Fibroblast of villous mesenchyme (primary cell): ENCODE measurements at places on chromosomes 6 and 20. TPM values are rescaled to one million over a fixed set of nuclear protein-coding genes. Genes with fewer than 3 reads are reported as not detected.
A peak's percentile ranks its signal among the peaks of the same experiment; 100 is the strongest.

DNA sequence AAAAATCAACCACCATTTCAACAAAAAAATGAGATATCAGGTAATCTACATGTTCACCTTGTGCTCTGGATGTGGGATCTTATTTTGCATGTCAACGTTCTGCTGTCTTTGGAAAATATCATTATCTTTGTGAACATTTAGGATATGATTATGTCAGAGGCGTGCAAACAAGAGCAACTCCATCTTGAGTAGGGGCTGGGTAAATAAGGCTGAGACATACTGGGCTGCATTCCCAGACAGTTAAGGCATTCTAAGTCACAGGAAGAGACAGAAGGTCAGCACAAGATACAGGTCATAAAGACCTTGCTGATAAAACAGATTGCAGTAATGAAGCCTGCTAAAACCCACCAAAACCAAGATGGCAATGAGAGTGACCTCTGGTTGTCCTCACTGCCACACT is 28.8 kb upstream of the ZBTB24 start:
- no peak for DNase-seq

DNAAF9 gene
- total RNA-seq = 13.2 and 20.3 TPM in 2 replicates

ARFGAP1 gene
- total RNA-seq = 85.5 and 109 TPM in 2 replicates

GRCh38 chr20:50995506-50995905 is 27.4 kb downstream of the KCNG1 start:
- DNase-seq = peak; percentile 51

- DNase-seq = peak; percentile 65
Measured at GRCh38 chr20:19758501-19759331, 658 bp downstream of the RIN2 start.

PDYN gene
- not detected in 2 replicates for total RNA-seq

SLC17A2 gene
- not detected in 2 replicates for total RNA-seq

PLA2G7 gene
- not detected in 2 replicates for total RNA-seq

DNA sequence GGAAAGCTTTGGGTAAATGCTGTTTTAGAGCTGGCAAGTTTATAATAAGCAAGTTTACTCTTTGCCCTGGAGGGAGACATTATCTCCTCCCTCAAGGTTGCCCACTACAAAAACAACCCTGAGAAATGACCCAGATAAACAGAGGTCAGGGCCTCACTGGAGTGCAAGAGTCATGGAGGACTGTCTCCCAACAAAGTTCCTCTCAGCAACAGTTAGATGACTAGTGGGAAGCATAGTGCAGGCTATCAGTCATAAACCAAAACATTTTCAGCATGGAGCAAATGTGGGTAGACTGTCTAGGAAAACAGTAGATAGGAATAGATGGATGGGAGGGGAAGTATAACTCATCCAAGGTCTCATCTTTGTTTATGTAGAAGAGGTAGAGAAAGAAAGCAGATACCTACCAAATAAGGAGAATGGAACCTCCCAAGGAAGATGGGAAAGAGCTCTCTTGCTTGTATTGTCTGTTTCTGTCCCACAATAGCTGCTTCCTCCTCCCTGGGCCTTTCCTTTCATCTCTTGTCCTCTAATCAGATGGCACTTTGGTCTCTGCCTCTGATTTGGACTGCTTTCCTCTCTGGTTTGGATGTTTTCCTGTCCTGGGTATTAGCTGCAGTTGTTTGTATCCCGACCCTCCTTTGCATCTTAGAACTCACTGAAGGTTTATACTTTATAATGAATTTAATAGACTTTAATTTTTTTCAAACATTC is 95.4 kb downstream of the WASF1 start:
- DNase-seq = no peak

DNA sequence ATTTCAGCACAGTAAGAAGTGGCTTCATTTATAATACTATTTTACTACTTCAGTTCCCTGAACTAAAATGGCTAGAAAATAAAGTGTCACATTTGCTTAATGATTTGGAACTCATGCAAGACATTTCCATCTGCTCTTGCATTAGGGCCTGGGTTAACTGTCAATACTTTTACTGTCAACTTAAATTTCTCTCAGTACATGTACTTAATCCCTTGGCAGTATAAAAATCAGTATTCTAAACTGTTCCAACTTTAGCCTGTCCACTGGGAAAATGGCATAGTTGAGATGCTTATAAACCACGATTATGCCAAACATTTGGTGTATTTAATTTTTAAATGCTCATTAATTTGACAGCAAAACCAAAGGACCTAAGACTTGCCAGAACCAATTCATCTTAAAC is 154.5 kb downstream of the ASCC3 start:
- DNase-seq = peak; percentile 45

CCN2 gene
- total RNA-seq = 177 and 217 TPM in 2 replicates

- DNase-seq = no peak
Measured at GRCh38 chr6:18261877-18262276, 2.5 kb downstream of the DEK start.

GRCh38 chr20:6863355-6863754 is 95.9 kb downstream of the BMP2 start:
- no peak for DNase-seq

GRCh38 chr6:132715204-132715603 is 1.3 kb upstream of the VNN1 start:
- DNase-seq = peak; percentile 66

DNA sequence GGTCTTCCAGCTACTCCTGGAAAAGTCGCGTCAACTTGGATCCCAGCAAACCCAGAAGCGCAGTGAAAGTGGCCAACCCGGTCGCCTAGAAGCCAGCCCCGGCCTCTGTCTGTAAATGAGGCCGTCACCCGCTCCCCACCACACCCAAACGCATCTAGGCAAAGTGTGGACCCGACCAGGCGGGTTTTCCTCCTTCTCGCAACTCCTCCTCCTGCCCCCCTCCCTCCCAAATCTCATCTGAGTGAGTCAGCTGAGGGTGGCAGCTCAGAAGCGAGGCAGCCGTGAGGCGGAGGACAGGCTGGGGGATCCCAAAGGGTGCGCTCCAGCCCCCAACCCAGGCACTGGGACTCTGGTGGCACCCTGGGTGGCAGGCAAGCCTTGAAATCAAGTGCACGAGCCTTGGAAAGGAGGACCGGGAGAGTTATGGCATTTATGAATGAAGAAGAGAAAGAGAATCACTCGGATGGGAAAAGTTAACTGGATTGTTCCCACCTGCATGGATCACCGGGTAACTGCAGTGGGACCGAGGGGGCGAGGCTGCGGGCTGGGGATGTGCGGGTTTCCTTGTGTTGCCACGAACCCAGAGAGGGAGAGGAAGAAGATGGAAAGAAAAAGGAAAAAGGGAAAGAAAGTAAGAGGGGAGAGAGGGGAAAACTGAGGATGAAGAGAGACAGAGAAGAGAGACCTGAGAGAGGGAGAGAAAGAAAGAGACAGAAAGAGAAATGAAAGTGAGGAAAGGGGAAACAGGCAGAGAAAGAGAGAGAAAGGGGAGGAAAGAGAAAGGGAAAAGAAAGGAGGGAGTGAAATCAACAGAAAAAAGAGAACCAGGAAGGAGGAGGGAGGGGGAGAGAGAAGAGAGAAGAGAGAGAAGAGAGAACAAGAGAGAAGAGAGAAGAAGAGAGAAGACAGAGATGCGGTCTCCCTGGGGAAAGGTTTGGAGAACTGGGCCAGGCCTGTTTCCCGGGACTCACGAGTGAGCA is at the start of gene APCDD1L:
Gene APCDD1L (minus strand): TSS at position 167 of the 980 bp plus-strand sequence. CDS start 692 bp downstream, outside the sequence.
- peak; percentile 31 for DNase-seq

GRCh38 chr20:38034961-38035360 is 1.4 kb downstream of the RPRD1B start:
- no peak for DNase-seq

DNA sequence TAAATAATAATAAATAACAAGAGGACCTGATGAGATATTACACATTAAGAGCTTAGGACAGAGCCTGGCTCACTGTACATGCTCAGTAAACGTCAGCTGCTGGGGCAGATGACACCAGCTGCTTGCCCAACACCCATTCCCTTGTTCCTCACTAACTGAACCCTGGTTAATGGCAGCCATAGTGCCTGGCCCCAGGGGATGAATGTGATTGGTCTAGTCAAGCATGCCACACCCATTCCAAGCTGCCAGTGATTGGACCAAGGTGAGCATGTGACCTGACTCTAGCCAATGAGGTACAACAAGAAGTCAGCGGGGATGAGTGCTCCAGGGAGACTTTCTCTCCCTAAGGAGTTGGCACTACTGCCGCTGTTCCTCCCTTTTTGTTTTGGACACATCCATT is 85.1 kb upstream of the PTPN1 start:
- no peak for DNase-seq

DNA sequence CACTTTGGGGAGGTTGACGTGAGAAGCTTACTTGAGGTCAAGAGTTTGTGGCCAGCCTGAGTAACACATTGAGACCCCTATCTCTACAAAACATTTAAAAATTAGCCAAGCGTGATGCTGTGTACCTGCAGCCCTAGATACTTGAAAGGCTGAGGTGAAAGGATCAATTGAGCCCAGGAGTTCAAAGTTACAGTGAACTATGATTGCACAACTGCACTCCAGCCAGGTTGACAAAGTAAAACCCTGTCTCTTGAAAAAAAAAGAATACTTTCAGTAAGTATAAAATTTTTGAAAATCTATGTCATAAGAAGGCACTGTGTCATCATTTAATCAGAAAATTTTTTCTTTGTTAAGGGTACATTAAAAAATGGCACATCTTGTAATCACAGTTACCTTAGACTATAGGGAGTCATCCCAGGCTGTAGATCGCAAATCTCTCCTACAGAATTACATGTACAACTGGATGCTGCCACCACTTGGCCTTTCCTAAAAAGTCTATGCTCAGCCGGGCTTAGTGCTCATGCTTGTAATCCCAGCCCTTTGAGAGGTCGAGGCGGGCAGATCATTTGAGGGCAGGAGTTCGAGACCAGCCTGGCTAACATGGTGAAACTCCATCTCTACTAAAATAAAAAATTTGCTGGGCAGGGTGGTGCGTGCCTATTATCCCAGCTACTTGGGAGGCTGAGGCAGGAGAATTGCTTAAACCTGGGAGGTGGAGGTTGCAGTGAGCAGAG is 17.0 kb upstream of the MRS2 start:
- no peak for DNase-seq

GRCh38 chr20:2340823-2341222 is 39.9 kb upstream of the TGM6 start:
- DNase-seq = no peak

DNA sequence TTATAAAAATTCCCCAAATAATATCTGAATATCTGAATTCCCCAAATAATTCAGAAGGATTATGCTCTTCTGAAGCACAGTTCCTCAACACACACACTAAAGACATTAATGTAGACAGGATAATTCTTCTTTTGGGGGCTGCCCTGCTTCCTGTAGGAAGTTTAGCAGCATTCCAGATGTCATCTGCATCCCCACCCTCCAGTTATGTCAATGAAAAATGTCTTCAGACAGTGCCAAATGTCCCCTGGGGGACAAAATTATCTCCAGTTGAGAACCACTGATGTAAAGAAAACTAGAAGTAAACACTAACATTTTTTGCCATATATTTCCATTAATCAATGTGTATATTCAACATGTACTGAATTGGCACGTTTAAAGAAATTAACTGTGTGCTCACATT is 25.9 kb upstream of the NAA20 start:
- DNase-seq = no peak

- DNase-seq = no peak
Measured at GRCh38 chr20:36582322-36582721, 8.9 kb downstream of the TGIF2 start.

GRCh38 chr6:22783931-22784330 is 214.6 kb downstream of the HDGFL1 start:
- peak; percentile 76 for DNase-seq

KHDC1L gene
- 0.43 TPM in 1 of 2 replicates, not detected in the other for total RNA-seq

UTRN gene
- total RNA-seq = 115 and 132 TPM in 2 replicates

GMPR gene
- 4.7 and 7.1 TPM in 2 replicates for total RNA-seq

GRCh38 chr20:61835301-61835700 is 230.4 kb downstream of the TAF4 start:
- DNase-seq = no peak

- no peak for DNase-seq
Measured at GRCh38 chr6:40735121-40735520, 148.0 kb upstream of the LRFN2 start.

GRCh38 chr6:17450832-17451231 is 57.4 kb downstream of the CAP2 start:
- DNase-seq = no peak

TSHZ2 gene
- 2.3 and 2.6 TPM in 2 replicates for total RNA-seq

COL21A1 gene
- total RNA-seq = under 0.01 and 0.64 TPM in 2 replicates

DNA sequence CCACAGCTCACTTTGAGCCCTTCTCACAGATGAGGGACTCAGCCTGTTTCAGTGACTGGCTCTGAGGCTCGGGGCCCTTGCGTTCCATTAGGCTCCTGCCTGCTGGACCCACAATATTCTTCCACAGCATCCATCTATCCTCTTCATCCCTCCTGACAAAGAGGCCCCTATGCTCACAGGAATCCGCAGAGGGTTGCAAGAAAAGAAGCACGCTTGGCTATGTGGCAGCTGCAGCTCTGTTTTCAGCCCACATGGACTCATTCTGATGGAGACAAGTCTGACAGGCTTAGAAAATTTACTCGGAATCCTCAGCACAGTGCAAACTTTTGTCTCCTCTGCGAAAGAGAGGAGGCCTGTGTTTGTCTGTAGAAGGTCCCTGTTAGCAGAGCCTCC is 207.5 kb downstream of the SYNDIG1 start:
- no peak for DNase-seq

GRCh38 chr6:170459451-170459850 is 93.7 kb downstream of the PSMB1 start:
- peak; percentile 62 for DNase-seq

GRCh38 chr20:40848526-40848925 is 159.5 kb upstream of the MAFB start:
- DNase-seq = no peak

RAB44 gene
- under 0.01 TPM in 1 of 2 replicates, not detected in the other for total RNA-seq

DNA sequence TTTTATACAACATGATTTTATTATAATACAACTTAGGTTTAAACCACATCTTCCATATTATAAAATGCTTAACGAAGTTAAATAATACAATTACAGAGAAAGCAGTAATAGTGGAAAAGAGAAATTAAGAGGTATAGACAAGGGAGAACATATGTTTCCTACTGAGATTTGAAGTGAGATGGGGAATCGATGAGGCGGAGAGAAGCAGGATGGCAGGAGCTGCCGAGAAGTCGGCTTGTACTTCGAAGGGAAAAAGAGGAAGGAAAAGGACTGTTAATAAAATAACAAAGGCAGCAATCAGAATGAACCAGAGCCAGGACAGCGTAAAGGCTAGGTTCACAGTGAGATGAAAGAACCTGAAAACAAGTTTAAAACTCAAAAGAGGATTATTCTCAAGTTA is 15.4 kb downstream of the FBXL4 start:
- no peak for DNase-seq

GRCh38 chr6:95469511-95469910 is 107.8 kb upstream of the MANEA start:
- no peak for DNase-seq

GRCh38 chr20:13771853-13772453 is 12.8 kb downstream of the ESF1 start:
- peak; percentile 36 for DNase-seq

IP6K3 gene
- 2.6 and 6.0 TPM in 2 replicates for total RNA-seq

- DNase-seq = no peak
Measured at GRCh38 chr6:136510782-136511181, 39.4 kb downstream of the MAP7 start.

- no peak for DNase-seq
Measured at GRCh38 chr20:52681288-52681687, 290.9 kb upstream of the TSHZ2 start.

MYMX gene
- total RNA-seq = not detected in 2 replicates
